ENCODE measurements at places on chromosomes 7 and 10. TPM values are rescaled to one million over a fixed set of nuclear protein-coding genes. Genes with fewer than 3 reads are reported as not detected.

The GRM3 gene
- not detected for total RNA-seq

The PDCD11 gene
- 22.8 TPM for total RNA-seq

The CRYGN gene
- total RNA-seq: not detected

The GRM8 gene
- not detected for total RNA-seq

The SPDYE16 gene
- not detected for total RNA-seq

The OR2A5 gene
- not detected for total RNA-seq

The AZGP1 gene
- 2.7 TPM for total RNA-seq

The TRIM74 gene
- total RNA-seq: not detected

The TRIM73 gene
- 7.4 TPM for total RNA-seq

The VWDE gene
- 2.9 TPM for total RNA-seq

The SSC4D gene
- total RNA-seq: not detected

The GBF1 gene
- 48.9 TPM for total RNA-seq

The OR9A2 gene
- not detected for total RNA-seq

The CYTH3 gene
- total RNA-seq: 29.5 TPM

The PDE1C gene
- 19.2 TPM for total RNA-seq

The DMBT1 gene
- total RNA-seq: not detected

The PNLIP gene
- total RNA-seq: not detected

The RAPGEF5 gene
- total RNA-seq: 68.0 TPM

The HIPK2 gene
- total RNA-seq: 21.9 TPM

The MSMB gene
- not detected for total RNA-seq

The FAM13C gene
- total RNA-seq: 12.8 TPM

The CABCOCO1 gene
- total RNA-seq: not detected

The DDC gene
- total RNA-seq: 1.7 TPM

The LRRC18 gene
- total RNA-seq: not detected

The CYP2C19 gene
- total RNA-seq: 6.1 TPM

The CPED1 gene
- 27.3 TPM for total RNA-seq

The WASHC2C gene
- total RNA-seq: 36.1 TPM

The INSYN2A gene
- total RNA-seq: 0.25 TPM
